ENCODE measurements at places on chromosomes 4 and X.

DNA sequence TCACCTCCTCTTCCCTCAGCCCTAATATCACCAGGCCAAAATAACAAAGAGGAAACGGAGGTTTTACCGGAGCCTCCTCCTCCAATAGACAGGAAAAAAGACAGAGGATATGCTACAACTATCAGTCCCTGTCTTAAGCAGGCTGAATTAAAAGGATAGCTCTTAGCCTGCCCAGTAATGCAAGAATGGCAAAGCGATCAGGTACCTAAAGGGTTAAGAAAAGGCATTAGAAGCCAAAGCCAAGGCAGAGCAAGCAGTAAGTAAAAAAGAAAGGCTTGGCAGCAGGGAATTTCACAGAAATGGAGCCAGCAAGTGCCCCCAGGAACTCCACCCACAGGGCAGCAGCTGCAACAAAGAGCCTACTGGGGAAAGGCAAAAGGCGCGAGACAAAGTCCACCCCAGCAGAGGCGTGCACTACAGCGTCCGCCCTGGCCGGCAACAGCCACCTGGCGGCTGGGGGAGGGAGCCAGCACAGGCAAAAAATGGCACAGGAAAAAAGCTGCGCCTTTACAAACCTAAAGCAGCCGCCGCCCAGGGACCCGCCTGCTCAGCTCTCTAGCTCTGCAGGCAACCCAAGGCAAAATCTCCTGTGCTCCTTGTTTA is 220.6 kb upstream of the ZC4H2 start:
- DNase-seq = no peak

GRCh38 chr4:89336818-89337420 is 29.3 kb upstream of the GPRIN3 start:
- no peak for DNase-seq

GRCh38 chr4:153156263-153156662 is 48.0 kb upstream of the TRIM2 start:
- no peak for DNase-seq

GRCh38 chr4:186497043-186497442 is 58.3 kb downstream of the MTNR1A start:
- no peak for DNase-seq

Data from anterior cingulate cortex (tissue), 58 donors.